Kidney epithelial cell (primary cell): ENCODE measurements at places on chromosomes 12 and 14.

DNA sequence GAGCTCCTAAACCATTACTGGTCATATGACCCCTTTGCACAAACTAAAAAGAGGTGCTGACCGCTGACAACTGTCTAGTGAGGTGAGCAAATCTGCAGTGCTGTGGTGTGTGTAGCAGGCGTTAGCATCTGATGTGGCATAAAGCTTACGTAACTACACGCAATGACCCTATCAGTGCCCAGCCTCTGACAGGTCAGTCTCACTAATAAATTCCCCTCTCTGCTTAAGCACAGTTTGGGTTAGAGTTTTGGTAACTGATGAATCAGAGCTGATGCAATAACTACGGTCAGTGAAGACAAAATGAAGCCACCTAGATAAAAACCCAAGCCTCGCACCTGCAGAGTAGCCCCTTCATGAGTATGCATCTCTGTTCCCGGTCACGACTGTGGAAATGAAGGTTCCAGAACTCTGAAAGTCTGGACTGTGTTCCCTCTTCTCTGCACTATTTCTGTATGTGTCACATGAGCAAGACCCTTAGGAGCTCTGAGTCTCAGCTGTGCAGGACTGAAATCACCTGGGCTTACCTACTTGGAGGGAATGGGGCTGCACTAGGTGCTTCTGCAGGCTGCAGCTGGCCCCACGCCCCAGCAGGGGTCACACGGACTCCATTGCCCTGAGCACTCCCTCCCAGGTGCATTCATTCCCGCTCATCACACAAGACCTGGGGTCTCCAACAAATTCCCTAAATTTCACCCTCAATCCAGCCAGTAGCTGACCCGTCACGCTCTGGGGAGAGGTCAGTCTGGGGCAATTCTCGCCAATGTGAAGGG is 54.4 kb downstream of the RIMBP2 start:
- DNase-seq: no peak

DNA sequence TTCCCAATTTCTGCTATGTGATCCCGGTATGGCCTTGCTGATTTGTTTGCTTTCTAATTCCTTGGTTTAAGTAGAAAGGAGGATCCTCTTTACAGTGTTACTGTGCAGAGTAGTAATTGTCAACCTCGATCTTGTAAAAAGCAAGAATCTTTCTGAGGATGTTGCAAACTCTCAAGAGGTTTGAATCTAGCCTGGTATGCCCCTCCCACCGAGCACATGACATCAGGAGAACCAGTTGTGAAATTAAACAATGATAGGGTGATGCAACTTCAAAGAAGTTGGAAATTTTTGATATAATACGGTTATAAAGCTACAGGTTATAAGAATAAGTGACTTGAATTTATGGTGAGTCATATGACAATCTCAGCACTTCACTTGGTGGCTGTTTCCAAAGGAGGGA is 35.0 kb upstream of the FUT8 start:
- DNase-seq: no peak

DNA sequence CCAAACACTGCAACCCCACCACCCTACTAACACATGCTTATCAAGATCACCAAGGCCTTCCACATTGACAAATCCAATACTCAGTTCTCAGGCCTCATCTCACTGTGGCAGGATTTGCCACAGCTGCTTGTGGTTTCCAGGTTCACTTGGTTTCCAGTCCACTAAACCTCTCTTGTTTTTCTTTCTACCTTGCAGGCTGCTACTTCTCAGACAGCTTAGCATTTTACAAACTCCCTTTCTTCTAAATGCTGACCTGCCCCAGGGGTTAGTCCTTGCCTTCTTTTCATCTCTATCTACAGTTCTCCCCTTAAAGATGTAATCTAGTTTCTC is 84.1 kb downstream of the BCAT1 start:
- peak; percentile 87 for DNase-seq

GRCh38 chr14:104428860-104429259 is 150.7 kb upstream of the C14orf180 start:
- no peak for DNase-seq

GRCh38 chr12:40144023-40144422 is 38.1 kb upstream of the SLC2A13 start:
- DNase-seq: no peak

- no peak for DNase-seq
Measured at GRCh38 chr12:111444314-111444924, 38.7 kb downstream of the SH2B3 start.

GRCh38 chr12:14775636-14775980 is 27.7 kb downstream of the WBP11 start:
- DNase-seq: no peak

GRCh38 chr12:131723532-131723931 is 12.6 kb downstream of the SFSWAP start:
- DNase-seq: no peak

GRCh38 chr12:48936379-48936979 is 11.2 kb upstream of the FKBP11 start:
- no peak for DNase-seq

DNA sequence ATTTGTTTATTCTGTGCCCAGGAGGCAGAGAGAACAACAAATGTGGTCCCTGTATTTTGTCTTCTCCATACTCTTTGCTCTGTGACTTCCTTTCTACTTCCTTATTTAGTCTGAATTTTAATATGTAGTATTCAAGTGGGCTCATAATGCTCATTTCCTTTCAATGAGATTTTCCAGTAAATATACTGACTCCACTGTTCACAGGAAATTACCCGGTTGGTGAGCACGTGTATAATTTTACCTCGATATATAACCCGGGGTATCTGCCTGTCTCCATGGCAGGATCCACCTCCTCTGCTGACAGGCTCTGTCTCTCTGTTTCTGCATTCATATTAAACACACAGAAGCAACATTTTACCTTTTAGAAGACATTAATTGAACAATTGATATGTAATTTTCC is 166.0 kb downstream of the SLC38A4 start:
- no peak for DNase-seq

DNA sequence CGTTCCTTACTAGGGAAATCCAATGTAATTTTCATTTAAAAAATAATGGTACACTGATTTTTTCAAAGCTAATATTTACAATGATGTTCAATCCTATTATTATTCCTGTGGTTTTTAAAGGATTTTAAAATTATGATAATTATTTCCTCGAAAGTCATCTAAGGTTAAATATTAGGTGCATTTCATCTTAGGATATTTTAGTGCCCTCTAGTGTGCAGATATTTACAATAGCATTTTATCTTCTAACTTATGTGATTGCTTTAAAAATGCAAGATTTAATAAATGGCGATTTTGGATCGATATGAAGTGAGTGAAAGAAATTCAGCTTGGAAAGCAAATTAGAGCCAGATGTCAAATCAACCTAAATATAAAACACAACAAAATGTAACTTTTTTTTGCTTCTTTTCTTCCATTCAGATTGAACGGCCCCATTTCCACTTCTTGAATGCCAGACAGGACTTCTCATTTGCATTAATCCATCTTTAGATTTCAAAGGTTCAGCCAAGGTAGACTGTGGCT is 293.5 kb downstream of the SLC6A15 start:
- no peak for DNase-seq

GRCh38 chr14:33587791-33588190 is 363.1 kb downstream of the EGLN3 start:
- no peak for DNase-seq

DNA sequence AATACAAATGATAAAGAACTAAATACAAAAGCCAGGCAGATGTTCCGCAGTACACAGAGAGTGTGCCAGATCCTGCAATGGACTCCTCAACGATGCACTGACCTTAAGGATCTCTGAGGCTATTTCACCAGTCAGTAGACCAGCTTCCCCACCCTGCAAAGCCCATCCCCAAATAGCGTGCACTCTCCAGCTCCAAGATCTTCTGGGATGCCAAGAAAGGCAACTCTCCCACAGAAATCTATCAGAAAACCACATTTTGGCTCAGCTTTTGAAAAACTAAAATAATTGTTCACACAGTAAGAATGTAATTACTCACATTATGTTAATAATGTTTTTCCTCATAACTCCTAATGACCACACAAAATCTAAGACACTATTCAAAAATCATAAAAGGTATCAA is 90.4 kb downstream of the PPP2R5E start:
- no peak for DNase-seq

DNA sequence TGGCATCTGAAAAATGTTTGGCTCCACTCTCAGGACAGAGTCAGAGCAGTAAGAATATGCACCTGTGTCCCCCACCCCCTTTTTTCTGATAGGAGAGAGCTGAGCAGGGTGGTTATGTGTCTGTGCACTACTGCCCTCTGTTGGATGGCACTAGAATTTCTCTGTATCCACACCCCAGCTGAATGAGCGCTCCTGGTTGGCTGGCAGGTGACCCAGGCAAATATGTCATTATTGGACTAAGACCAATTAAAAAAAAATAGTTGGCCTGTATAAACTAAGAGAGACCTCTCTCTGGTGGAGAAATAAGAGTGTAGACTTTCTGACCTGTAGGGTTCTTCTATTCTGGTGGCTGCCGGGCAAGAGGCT is 107.0 kb downstream of the PTCSC3 start:
- no peak for DNase-seq

DNA sequence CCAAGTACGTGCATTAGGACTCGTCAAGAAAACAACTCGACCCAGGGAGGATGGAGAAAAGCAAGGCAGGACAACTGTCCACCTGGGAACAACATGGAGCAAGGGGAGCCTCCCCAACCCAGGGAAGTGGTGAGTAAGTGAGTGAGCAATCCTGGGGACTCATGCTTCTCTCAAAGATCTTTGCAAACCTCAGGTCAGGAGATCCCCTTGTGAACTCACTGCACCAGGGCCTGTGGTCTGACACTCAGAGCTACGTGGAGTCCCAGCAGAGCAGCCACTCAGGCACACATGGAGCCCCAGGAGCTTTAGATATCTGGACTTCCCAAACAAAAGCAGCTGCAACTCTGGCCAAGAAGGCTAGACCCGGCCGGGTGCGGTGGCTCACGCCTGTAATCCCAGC is 12.2 kb upstream of the OR5AU1 start:
- DNase-seq: no peak

- no peak for DNase-seq
Measured at GRCh38 chr12:97595426-97595831, 132.8 kb downstream of the RMST start.

GRCh38 chr14:60254176-60254575 is 5.2 kb downstream of the PPM1A start:
- no peak for DNase-seq

DNA sequence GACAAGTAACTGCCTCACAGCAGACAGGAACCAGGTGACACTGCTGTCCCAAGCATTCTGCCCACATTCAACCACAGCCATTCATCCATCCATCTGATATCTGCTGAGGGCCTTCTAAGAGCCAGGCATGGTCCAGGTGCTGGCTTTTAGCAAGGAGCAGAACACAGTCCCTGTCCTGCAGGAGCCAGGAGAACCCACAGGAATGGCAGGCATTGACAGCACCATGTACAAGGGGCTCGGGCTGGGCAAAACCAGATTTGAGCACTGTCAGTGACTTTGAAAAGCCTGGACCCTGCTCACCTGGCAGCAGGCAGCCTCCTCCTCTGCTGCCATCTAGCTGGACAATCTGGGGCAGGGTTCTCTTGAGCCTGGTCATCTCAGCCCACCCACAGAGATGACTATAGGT is 137.0 kb downstream of the ZFP36L1 start:
- DNase-seq: no peak

DNA sequence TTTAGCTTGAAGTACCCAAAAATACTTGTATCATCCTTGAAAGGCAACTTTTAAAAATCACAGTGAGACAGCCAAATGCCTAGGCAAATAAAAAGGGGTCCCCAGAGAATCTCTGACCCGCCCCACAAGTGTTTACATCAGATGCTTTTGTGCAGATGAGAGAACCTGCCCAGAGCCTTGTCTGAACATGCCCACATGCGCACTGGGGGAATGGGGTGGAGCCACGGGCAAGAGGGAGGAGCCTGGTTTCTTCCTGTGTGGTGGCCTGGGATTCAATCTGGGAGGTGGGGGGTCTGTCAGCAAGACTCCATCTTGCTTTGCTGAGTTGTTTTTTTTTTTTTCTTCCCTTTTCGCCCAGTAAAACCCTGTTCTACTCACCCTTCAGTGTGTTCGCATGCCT is 381.7 kb upstream of the CCDC196 start:
- no peak for DNase-seq

- DNase-seq: no peak
Measured at GRCh38 chr12:76143343-76144244, 59.1 kb upstream of the NAP1L1 start.

GRCh38 chr14:39469094-39469710 is 37.0 kb upstream of the FBXO33 start:
- DNase-seq: no peak

DNA sequence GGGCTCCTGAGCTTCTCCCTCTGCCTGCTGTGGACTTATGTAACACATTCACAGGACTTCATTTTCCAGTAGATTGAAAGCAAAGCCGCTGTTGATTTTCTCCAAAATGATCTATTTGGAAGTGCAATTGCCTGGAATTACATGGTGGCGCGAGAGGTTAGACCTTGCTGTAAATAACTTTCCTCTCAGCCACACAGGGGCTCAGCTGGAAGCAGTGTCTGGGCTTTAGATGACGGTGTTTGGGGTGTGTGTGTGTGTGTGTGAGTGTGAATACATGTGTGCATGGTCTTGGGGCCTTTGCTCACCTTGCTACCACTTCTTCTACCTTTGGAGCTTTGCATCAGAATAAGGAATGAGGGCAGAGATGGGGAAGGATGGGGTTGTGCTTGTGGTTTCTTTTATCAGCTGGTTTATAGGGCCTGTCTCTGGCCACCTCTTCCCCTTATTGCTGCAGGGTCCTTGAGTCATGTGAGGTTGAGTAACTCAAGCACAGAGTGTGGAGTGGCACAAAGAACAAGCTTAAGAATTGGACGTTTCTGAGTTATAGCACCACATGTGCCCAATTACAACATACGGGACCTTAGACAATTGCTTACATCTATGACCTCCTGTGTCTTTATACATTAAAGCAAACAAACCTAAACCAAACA is 280.6 kb downstream of the NRXN3 start:
- DNase-seq: no peak

DNA sequence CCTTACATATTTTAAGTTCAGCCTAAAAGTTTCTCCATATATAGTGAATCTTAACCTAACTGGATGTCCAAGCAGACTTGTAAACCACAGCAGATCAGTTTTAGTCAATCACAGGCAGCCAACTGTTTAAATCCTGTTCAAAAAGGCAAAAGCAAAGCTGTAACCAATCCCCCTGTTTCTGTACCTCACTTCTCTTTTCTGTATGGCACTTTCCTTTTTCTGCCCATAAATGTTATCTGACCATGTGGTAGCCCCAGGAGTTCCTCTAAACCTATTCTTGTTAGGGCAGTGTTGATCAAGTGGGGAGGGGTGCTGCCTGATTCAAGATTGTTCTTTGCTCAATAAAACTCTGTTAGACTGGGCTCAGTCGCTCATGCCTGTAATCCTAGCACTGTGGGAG is 8.5 kb upstream of the DACT1 start:
- no peak for DNase-seq

- no peak for DNase-seq
Measured at GRCh38 chr12:58976146-58976545, 55.8 kb upstream of the LRIG3 start.

GRCh38 chr14:65164825-65165135 is 62.5 kb upstream of the MAX start:
- no peak for DNase-seq

DNA sequence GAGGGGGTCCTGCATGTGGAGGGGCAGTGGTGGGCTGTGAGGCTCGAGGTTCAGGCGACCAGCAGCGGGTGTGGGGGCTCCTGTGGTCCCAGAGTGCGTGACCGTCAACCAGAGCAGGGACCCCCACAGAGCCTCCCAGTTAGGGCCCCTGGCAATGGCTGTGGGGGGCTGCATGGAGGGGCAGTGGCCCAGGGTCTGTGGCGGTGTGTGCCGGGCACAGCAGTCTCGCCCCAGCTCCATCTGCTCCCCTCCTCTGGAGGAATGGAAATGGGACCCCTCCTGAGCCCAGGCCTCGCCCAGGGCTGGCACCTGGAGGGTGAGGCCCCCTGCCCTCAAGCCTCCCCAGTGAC is 210.8 kb upstream of the C14orf180 start:
- DNase-seq: no peak
